ENCODE measurements at places on chromosomes 11 and 22.

DNA sequence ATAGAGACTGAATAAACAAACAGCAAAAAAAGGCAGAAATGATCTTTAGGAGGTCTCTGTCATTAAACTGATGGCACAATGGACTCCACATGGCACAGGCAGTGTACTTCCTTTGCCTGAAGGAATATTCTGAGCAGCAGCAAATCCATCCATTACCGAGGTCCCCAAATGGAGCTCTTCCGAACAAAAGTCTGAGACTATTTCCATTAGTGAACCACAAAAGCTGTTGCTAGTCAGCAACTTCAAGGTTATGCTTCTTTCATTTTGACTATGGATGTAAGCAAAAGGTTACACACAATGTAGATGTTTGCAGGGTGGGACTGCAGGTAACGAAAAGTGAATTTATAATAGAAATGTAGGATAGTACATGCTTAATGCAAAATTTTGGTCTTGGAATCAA, 14.5 kb downstream of the NARS2 start:
- no peak for DNase-seq

- peak; percentile 34 for DNase-seq
These were observed 30.6 kb downstream of the MCHR1 start for GRCh38 chr22:40709752-40710413.

DNA sequence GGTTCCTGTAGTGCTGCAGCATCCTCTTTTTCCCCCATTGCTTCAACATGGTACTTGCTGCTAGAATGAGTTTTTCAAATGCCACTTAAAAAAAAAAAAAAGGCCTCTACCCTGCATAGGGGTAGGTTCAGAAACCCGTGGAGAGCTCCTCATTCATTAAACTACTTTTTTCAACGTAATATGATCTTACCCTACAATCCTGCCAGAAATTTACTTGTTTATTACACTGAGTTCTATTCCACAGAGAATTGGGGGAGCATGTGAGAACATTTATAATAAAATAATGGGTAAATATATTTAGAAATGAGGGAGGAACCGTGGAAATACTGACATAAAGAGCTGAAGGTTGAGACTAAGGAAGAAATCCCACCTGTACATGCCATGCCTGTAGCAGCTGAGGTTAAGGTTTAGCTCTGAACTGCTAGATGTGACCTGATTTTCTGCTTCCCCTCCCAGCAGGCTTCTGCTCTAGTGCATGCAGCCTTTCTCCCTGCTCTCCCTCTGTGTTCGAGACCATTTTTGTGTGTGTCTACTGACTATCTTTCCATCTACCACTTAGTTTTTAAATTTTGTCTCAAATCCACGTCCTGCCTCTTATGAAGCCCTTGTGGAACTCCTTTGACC, 225.7 kb downstream of the DDX10 start:
- no peak for DNase-seq

DNA sequence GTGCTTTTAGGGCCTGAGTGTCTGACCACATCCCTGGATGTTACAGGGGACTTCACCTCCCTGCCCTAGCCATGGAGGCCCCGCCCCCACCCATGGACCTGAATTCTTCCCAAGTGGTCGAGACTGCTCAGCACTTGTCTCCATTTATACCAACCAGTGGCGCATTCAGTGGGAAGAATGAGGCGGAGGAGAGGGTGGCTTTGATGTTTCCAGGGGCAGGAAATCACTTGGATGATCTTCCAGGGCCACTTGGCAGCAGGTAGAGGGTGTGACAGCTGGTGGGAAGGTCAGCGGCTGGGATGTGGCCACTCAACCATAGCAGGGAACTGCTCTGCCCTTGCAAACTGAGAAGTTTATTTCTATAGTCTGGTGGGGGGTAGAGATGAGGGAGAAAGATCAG, 155.1 kb upstream of the BLID start:
- no peak for DNase-seq

GRCh38 chr11:119885861-119886567, 157.0 kb upstream of the NECTIN1 start:
- DNase-seq, result no peak

- DNase-seq, result no peak
These were observed 54.2 kb downstream of the SLC25A17 start for GRCh38 chr22:40764763-40765441.

DNA sequence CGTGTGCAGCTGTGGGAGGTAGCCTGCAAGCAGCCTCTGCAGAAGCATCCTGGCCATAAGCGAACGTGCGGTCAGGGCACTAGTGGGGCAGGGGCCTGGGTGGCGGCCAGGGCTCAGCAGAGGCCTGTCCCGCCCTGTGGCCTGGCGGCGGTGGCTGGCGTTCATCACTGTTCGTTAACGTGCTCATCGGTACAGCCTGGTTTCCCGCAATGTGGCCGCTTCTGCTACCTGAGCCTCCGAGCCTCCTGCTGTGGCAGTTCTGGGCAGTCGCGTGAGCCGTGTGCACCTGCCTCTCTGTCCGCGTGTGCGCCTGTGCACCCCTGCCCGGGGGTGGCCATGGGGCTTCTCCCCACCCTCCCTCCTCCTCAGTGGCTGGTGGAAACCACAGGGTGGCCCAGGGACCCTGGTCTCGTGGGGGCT, 117.9 kb downstream of the KCNQ1OT1 start:
- no peak for DNase-seq

DNA sequence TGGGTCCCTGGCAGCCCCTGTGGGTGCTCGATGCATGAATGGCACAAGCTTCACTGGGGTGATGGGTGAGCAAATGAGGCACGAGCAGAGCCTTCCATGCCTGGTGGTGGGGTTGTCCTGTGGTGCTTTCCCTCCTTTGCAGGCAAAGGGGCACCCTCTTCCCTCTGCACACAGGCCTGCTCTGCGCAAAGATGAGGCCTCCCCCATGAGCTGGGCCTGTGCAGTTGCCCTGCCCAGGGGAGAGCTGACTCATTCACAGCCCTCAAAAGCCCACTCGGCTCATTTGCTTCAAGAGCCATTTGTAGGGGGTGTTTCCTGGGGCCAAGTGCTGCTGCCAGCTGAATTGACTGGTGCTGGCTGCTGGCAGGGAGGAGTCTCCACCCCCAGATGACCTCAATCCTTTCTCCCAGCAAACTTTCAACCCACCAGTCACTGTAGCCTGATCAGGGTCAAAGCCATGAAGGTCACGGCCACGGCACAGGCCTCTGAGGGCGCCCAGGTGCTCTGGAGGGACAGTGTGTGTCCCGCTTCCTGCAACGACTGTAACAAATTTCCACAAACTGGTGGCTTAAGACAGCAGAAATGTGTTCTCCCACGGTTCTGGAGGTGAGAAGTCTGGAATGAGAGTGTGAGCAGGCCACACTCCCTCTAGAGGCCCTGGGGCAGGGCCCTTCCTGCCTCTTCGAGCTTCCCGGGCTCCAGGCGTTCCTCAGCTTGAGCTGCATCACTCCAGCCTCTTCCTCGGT, 48.8 kb upstream of the ANO1 start:
- DNase-seq, result no peak

DNA sequence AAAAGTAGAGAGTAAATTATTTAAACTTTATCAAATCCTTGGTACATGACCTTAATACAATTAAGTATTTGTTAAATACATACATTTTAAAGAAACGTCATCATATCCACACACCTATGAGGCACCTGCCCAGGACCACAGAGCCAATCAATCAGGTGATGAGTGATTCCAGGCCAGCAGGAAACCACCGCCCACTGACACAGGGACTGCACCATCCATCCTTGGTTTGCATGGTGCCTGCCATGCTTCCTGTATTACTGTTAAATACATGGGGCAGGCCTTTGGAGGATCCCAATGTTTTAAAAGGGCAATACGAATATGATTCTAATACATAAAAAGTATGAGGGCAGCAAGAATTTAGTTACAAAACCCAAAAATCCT, 7.0 kb upstream of the TBC1D10A start:
- no peak for DNase-seq

GRCh38 chr22:24833881-24834495, 28.0 kb downstream of the SGSM1 start:
- DNase-seq, result no peak

GRCh38 chr22:25478528-25478927, 85.9 kb upstream of the GRK3 start:
- no peak for DNase-seq

- DNase-seq, result no peak
These were observed 24.3 kb upstream of the CCDC34 start for GRCh38 chr11:27387362-27387761.

- DNase-seq, result peak; percentile 25
These were observed 11.9 kb upstream of the AMPD3 start for GRCh38 chr11:10443152-10443551.

- no peak for DNase-seq
These were observed 32.3 kb downstream of the PDHX start for GRCh38 chr11:34948696-34949095.

GRCh38 chr11:69530278-69531070, 49.0 kb downstream of the LINC01488 start:
- peak; percentile 89 for DNase-seq

GRCh38 chr11:2763984-2764383, 64.2 kb upstream of the KCNQ1OT1 start:
- no peak for DNase-seq

GRCh38 chr11:67583247-67584204, at the start of gene GSTP1:
Gene GSTP1 (plus strand): TSS chr11:67583812. CDS start chr11:67583844, 32 bp downstream.
- peak; percentile 97 for DNase-seq

GRCh38 chr22:28450109-28450508, 229.5 kb downstream of the TTC28 start:
- no peak for DNase-seq

- no peak for DNase-seq
These were observed 28.7 kb downstream of the KCNE3 start for GRCh38 chr11:74438681-74439080.

DNA sequence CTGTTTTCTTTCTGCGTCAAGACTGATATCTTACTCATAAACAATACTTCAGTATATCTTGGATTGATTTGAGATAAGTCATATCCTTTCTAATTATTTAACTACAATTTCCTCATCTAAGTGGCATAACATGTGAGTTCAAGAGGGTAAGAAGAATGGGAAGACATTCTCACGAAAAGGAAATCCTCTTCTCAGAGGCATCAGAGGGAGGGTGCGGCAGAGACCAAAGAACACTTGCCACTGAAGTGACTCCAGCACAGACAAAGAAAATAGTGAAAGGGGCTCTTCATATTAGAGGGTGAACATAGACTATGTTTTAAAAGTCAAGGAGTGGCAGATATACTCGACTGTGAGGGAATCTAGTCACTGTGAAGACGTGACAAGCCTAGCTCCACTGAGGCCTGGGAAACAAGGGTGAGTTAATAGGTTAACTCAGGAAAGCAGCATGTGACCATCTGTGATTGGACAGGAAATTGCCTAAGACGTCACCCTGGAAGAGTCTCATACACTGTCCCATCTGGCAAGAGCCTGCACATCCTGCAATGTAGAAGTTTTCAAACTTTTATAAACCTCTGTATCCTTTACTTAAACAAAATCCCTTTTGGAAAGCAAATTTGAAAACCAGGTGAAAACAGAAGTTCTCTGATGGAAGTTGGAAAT, 1.9 kb upstream of the MMP1 start:
- DNase-seq, result no peak

DNA sequence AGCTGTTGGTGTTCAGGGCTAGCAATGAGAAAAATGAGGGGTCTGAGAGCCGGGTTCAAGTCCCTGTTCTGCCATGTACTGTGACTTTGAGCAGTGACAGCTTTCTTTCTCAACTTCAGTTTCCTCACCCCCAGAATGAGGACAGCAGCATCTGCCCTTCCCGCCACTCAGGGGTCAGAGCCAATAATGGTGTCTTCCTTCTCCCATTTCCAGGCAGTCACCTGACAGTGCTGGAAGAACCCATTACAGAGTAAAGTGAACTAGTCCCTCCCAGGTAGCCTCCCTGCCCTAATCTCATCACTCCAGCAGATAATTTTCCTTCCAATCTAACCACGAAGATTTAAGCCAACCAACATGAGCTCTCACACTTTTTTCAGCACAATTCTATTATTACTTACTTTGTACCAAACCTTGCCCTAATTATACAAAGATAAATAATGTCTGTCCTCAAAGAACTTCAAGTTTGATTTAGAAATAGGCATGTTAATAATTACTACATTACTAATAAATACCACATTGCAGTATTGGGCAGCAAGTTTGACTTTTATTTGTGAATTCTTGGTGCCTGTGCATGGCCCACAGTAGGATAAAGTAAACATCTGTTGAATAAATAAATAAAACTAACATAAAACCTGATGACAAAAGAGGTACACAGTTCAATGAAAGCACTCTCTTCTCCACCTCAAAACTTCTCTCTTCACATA, 61.0 kb downstream of the SERGEF start:
- no peak for DNase-seq

GRCh38 chr11:47572715-47573255, 6.0 kb downstream of the KBTBD4 start:
- no peak for DNase-seq

DNA sequence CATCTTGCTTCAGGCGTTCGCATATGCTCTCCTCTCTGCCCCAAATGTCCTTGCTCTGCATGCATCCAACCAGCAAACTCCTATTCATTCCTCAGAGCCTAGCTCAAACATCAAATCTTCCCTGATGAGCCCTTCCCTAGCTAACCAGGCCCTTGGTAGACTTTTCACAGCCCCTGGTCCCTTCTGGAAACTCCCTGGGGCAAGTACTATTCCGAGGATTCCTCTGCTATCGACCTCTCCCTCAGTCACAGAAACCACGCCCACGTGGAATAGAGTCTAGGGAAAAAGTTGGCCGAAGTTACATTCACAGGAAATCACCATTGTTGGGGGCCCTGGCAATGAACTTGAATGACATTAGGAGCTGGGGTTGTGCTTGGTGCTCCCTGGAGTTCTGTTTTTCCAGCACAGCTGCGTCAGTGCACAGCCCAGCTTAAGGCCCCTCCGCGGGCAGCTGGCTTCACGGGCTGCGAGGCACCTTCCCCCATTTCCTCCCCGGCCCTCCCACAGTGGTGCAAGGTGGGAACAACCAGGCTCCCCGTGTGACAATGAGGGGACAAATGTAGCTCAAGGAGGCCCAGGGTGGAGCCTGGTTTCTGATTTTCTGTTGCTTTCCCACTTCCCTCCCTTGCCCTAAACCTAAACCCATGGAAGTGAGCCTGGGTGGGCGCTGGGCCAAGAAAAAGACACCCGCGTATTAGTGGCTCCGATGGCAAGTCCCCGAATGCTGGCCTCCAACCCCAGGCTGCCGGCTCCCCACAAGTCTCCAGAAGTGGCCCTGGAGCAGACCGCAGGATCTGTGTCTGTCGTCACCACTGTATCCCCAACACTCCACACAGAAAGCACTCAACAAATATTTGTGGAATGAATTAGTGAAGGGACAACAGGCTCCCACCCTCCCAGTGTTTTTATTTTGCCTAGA, 4.3 kb upstream of the ATP5MGL start:
- DNase-seq, result no peak

Data from NB4 (cell line).